ENCODE measurements at places on chromosomes 6 and 20.

DNA sequence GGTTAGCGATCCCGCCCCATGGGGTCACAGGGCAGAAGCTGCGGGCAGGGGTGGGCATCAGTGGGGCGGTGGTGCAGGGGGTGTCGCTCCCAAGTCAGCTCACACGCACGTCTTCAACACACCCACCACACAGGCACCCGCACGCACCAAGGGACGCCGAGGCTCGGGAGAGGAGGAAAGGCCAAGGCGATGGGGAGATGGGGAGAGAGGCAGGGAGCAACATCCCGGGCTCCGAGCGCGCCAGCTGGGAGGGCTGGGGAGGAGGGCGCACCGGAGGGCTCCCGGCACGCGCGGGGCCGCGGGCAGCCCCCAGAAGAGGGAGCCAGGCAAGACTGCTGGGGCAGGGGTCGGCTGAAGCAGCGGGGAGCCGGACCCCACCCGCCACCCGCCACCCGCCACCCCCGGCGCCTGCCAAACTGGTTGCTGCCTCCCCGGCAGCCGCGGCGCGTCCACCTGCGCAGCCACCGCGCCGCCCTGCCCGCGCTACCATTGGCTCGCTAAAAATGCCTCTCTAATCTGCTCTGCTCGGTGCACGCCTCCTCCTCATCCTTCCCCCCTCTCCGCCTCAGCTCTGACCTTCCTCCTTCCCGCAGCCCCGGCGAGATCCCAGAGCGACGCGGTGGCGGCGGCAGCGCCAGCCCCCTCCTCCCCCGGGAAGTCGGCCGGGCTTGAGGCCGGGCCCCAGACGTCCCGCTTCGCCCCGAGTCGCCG is at the start of gene PACSIN1:
Gene PACSIN1 (plus strand): TSS at position 546 of the 711 bp plus-strand sequence. CDS start 60,230 bp downstream, outside the sequence.
- no peak for DNase-seq

DNA sequence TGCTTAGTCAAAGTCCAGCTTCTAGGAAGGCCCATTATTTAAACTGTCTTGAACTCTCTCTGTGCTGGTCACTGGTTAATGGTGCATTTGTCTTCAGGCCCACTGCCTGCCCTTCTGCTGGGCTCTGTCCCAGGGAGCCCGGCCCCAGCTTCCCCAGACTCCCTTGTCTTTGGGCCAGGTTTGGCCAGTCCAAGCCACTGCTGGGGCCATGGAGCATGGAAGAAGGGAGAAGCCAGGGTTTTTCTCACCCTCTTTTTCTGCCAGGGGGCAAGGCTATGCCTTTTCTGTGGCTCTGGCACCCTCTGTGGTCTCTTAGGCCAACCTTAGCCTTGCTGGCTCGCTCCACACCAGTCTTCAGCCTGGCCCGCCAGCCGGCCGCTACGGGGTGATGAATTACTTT is 390.0 kb upstream of the SULF2 start:
- no peak for DNase-seq

GRCh38 chr20:20364593-20365479 is 3.1 kb upstream of the INSM1 start:
- DNase-seq = no peak

DNA sequence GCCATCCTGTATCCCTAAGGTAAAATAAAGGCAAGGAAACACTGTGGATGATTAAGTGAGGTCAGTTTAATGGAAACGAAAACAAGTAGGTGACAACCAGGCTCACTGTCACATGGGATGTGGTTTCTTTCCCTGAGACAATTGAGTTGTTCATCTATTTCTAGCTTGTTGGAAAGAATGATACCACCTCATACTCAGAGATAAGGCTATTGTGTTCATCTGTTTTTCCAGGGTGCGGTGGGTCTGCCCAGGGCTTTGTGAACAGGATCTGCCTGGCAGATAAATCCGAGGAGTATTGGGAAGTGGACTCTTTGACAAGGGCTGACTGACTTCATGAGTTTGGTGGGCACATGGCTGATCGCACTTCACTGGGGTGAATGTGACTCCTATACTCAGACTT is 80.8 kb upstream of the TIAM2 start:
- DNase-seq = no peak

DNA sequence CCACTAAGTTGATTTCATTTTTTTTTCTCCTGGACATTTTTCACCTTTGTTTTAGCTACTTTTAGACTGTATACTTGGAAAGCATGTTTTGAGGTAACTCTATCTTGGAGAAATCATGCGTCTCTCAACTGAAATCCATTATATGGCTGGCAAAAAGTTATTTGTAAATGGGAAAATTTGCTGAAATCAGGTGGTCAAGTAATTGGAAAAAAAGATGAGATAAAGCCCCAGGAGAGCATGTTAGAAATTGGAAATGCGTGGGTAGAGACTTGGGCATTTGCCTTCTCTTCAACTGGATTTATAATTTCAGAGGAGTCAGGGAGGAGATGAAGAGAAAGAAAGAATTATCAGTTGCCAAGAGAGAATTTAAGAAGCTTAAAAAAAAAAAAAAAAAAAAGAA is 217.1 kb upstream of the MAP3K7 start:
- DNase-seq = no peak

- DNase-seq = no peak
These were observed 201.0 kb upstream of the FOXQ1 start for GRCh38 chr6:1110941-1111349.

GRCh38 chr20:59633656-59634251 is 29.4 kb downstream of the PHACTR3 start:
- DNase-seq = no peak

- no peak for DNase-seq
These were observed 110.9 kb downstream of the SMLR1 start for GRCh38 chr6:130937942-130938604.

- peak; percentile 61 for DNase-seq
These were observed 695 bp upstream of the TGIF2 start for GRCh38 chr20:36572701-36573102.

GRCh38 chr20:52804497-52805295 is 167.5 kb upstream of the TSHZ2 start:
- no peak for DNase-seq

- DNase-seq = no peak
These were observed 129.9 kb upstream of the RIPOR2 start for GRCh38 chr6:25065666-25066065.

GRCh38 chr6:10759884-10760329 is 12.3 kb downstream of the TMEM14B start:
- DNase-seq = no peak

DNA sequence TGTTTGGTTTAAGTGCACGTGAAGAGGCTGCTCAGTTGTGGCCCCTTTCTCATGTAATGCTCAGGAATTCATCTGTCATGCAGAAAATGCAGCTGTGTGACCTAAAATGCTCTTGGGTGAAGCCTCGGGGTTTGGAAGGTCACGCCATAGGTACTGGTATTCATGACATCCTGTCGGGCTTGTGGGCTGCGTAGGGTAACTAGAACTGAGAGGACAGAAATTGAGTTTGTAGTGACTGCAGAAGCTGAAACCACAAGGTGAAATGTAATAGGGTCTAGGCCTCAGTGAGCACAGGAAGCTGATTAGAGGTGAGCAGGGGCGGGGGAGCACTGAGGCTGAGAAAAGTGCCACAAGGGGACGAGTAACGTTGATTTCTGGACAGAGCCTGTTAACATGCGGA is 128.8 kb downstream of the SOBP start:
- DNase-seq = no peak

- DNase-seq = no peak
These were observed 264.8 kb downstream of the THBS2 start for GRCh38 chr6:168988801-168989200.

DNA sequence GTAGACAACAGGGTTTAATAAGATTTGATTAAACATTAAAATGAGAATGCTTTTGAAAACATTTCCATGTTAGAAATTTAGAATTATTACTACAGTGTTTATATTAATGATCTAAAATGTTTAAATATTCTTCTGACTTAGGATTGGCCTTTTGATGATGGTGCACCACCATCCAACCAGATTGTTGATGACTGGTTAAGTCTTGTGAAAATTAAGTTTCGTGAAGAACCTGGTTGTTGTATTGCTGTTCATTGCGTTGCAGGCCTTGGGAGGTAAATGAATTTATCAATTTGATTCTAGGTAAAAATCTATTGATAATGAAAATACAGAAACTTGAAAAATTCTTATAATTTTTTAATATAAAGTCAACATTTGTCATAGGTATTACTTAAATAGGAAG is 6.5 kb downstream of the LOC128125822 start:
- no peak for DNase-seq

DNA sequence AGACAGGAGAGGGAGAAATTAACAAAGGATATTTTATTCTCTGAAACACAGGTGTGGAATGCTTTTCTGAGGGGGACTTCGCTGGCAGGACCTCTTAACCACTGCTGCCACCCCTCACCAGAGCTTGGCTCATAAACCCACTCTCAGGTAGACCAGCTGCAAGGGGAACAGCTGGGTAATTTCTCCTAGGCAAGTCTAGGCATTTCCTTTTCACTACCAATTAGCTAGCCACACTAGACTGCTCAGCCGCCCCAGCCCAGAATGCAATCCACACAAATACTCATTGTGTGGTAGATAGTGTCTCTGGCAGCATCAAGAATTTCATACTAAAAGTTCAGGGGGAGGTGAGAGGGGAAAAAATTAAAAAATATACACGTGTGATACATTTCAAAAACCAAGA is 267.6 kb upstream of the ID4 start:
- DNase-seq = no peak

DNA sequence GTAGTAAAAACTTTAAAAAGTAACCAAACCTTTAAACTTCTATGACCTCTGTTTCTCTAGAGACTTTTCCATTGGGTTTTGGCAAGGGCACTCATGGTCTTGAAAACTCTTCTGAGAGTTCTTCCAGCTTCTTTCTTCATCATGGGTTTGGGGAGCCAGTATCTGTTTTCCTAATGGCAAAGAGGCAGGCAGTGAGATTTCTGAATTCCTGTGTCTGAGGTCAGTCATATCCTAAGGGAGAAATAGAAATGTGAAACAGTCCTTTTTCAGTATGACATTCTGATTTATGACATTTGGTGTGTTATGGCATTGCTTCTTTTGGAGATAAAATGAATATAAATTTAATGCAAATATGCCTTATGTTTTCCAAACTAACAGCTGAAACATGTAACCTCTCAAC is 518.5 kb upstream of the MARCKS start:
- DNase-seq = no peak

DNA sequence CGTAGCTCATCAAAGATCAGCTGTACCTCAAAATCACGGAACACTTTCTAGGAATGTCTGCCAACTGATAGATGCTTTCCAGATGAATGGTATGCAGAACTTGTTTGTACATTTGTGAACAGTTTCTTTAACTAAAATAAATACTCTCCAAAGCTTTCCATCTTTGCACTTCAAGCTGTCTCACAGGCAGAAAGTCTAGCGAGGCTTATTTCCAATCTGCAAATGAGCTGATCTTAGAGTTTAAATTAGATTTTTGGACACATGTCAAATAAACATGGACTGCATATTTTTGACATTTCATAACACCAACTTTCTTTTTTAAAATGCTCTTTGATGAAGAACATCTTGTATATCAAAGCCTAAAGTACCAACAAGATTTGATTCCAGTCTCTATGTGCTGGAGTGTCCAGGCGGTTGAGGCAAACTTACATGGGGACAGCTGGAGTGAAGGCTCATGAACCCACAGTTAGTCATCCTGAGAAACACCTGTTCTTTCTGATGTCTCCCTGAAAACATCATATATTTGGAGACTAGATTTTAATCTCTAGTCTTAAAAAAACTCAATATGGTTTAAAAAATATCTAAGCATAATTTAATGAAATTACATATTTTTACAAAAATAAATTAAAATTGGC is 268.6 kb upstream of the AGPAT4 start:
- no peak for DNase-seq

DNA sequence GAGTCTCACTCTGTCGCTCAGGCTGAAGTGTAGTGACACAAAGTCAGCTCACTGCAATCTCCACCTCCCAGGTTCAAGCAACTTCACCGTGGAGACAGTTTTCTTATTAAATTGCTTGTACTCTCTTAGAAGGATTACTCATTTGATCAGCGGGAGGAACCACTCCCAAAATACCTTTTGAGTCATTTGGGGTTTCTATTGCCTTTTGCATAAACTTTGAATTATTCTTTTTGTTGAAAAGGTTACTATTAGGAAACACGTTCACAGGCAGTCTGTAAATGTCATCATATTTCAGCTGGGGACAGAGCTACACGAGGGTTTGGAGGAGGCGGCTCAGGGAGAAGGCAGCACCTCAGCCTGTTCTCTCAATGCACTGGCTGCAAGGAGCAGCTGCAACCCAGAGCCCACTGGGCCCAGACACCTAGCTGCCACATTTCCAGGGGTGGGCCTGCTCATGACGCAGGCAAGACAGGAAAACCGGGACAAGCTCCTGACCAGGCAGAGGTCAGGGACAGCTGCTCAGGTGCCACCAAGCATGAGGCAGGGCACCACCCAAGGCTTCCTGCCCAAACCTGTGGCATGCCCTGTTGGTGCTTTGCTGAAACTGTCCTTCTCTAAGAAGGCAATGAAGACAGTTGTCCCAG is 205.9 kb downstream of the BMP7 start:
- DNase-seq = peak; percentile 28

GRCh38 chr20:34401741-34402455 is 38.8 kb downstream of the ITCH start:
- no peak for DNase-seq

GRCh38 chr6:21348504-21349195 is 244.9 kb upstream of the SOX4 start:
- DNase-seq = no peak

- no peak for DNase-seq
These were observed 43.0 kb downstream of the CFAP61 start for GRCh38 chr20:20095114-20095872.

- no peak for DNase-seq
These were observed 41.6 kb downstream of the FLRT3 start for GRCh38 chr20:14295770-14296309.

GRCh38 chr20:48098099-48098498 is 312.8 kb upstream of the SULF2 start:
- DNase-seq = no peak

- DNase-seq = no peak
These were observed 48.7 kb downstream of the AKIRIN2 start for GRCh38 chr6:87653074-87653962.

GRCh38 chr6:20271818-20272217 is 59.5 kb upstream of the MBOAT1 start:
- no peak for DNase-seq

- no peak for DNase-seq
These were observed 10.0 kb downstream of the MRAP2 start for GRCh38 chr6:84043555-84043954.

DNA sequence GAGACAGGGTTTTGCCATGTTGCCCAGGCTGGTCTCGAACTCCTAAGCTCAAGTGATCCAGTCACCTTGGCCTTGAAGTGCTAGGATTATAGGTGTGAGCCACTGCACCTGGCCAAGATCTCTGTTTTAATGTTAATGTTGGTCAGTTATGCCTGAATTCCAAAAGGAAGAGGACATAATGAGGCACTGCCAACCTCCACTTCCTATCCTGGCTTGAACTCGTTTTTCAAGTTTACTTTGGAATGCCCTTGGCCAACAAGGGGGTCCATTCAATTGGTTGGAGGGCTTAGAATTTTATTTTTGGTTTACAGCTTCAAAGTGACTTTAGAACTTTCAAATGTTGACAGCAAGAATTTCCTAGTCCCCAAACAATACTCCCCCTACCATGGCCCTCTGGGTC is 29.8 kb downstream of the DNAAF9 start:
- DNase-seq = no peak

- DNase-seq = no peak
These were observed 5.6 kb downstream of the PCMTD2 start for GRCh38 chr20:64261138-64261537.
